ENCODE measurements at places on chromosomes 13 and 19.

- DNase-seq: no peak
Observed at GRCh38 chr19:45041125-45041524, 2.3 kb downstream of the CLASRP start.

GRCh38 chr13:19052931-19053330, 128.7 kb downstream of the TUBA3C start:
- DNase-seq: no peak

- DNase-seq: no peak
Observed at GRCh38 chr13:85564598-85564997, 234.6 kb downstream of the SLITRK6 start.

DNA sequence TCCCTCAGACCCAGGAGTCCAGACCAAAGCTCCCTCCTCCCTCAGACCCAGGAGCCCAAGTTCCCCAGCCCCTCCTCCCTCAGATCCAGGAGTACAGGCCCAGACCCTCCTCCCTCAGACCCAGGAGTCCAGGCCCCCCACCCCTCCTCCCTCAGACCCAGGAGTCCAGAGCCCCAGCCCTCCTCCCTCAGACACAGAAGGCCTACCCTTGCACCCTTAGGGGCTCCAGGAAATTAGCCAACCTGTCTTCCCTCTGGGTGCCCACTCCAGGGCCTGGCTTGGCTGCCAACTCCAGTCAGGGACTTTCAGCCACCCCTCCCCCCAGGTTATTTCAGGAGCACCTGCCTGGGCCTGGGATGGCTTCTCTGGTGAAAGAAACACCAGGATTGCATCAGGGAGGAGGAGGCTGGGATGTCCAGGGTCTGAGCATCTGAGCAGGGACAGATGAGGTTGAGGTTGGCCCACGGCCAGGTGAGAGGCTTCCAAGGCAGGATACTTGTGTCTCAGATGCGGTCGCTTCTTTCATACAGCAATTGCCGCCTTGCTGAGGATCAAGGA, at the start of gene FGF21:
FGF21 (plus strand) TSS at position 441 of the 558 bp plus-strand sequence. CDS start 713 bp downstream, outside the sequence.
- DNase-seq: no peak

- DNase-seq: no peak
Observed at GRCh38 chr13:50537029-50537428, 306.5 kb downstream of the DLEU7 start.

GRCh38 chr19:42199440-42200115, 17.9 kb downstream of the DEDD2 start:
- DNase-seq: peak; percentile 96

DNA sequence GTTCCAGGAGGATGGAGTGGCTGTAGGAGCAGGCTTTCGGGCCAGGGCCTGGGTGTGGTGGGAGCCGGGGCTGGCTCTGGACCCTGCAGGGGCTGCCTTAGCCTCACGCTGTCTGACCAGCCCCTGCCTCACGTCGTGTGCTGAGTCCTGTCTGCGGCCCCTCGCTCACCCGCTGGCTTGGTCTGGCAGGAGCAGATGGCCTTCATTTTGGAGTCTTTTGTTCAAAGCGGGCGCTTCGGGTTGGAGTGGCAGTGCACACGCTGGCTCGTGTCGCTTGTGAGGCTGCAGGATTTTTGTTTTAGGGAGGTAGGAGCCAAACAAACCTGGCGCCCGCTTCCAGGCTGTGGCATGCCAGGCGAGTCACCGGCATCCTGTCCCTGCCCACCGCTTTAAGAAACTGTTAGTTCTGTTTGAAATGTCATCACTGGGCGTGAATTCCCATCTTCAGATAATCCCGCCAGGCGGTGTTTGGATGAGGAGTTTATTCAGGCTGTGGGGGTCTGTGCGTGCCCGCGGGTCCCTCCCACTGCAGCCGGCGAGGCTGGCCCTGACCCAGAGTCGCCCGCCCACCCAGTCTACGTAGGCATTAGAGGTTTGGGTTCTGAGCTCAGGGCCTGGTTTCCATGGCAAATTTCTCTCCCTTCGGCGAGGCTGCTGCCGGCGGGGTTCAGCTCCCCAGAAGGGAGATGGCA, 89.8 kb downstream of the KDM4B start:
- no peak for DNase-seq

GRCh38 chr13:37029617-37030016, 29.0 kb downstream of the EXOSC8 start:
- no peak for DNase-seq

GRCh38 chr13:101382701-101383100, 33.6 kb downstream of the NALCN start:
- no peak for DNase-seq

DNA sequence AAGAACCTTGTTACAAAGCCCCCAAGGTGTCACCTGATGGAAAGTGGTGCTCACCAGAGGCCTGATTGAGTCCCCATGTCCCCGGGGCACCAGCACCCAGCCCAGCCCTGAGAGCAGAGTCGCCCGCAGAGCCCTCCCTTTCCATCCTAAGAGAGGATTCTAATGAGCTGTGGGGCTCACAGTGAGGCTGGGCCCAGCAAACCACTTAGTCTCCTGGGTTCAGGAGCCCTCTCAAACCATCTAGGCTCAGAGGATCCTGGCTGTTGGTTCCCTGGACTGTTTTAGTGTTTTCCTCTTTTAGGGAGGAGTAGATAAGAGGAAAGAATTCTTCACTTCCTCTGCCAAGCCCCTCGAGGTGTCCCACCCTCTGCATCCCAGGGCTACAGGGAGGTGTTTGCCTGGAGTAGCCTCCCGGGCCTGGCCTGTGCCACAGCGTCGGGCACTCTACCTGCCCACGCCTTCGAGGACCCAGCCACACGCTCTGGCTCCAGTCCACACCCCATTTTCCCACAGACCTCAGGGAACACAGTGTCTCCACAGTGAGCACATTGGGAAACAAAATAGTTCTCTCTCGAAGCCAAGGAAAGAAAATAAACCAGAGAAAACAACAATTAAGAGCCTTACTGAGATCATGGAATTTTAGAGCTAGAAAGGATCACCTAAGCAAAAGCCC, 34.4 kb downstream of the DHRS12 start:
- DNase-seq: no peak

- no peak for DNase-seq
Observed at GRCh38 chr13:114145256-114145655, 12.8 kb upstream of the RASA3 start.

DNA sequence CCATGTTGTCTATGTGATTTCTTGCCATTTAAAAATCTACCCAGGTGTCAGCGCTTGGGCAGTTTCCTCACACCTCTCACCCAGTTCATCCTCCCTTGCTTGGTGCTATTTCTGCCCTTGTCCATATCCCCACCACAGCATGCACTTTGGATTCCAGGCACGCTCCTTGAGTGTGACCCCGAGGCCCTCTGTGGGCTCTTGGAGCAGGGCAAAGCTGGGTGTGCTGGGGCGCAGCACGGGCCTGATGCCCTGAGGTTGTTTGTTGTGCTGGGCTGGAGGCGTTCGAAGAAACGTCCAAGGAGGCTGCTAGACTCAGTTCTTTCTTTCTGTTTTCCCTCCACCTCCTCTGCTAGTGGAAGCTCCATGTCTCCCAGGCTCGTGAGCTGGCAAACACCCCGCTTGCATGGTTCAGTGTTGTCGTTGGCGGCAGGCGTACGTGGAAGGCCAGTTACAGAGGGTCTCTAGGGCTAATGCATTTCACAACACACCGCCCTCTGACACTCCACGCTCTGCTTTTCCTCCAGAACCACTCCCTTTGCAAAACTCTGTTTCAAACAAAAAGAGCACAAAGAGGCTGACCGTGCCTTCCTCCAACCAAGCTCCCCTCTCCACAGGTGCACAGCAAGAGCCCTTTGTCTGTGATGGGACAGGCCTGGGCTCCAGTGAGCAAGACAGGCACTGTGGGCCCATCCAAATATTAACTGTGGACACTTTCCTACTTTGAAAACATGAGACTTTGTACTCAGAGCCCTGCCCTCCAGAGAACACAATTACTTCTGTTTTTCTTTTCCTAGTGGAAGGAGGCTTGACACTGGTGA, 117.7 kb upstream of the GJB6 start:
- DNase-seq: no peak

- DNase-seq: no peak
Observed at GRCh38 chr13:48448959-48449614, 36.2 kb upstream of the LPAR6 start.

DNA sequence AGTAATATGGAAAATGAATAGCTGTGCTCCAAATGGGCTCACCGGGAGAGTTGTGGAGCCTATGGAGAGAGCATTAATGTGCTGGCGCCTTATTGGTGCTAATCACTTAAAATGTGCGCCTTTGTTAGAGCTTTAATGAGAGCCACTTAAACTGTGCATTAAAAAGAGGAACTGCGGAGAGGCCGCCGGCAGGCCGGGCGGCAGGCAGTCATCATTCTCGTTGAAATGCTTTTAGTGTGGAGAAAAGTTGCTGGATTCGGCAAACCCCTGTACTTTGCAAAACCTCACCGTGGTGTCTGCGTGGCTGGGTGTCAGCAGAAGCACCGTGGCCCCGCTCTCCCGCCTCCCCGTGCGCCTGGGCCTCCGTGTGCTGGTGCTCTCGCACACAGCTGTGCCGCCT, 105.5 kb downstream of the KDM4B start:
- no peak for DNase-seq

DNA sequence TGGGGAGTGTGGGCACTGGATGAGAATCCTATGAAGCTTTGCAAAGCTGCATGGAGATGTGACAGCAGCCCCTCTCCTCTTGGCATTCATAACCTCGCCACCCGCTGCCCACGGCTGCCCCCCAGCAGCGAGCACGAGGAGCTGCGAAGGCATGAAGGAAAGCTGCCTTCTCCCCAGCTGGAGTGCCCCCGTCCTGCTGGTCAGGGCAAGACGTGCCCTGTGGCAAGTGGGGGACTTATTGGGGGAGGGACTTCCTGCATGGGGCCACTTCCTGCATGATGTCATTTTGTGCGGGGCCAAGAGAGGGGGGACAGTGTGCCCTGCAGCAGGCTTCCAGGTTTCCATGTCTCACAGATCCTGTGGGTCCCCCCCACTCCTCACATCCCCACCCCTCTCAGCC, 85.9 kb downstream of the TSHZ3 start:
- no peak for DNase-seq

DNA sequence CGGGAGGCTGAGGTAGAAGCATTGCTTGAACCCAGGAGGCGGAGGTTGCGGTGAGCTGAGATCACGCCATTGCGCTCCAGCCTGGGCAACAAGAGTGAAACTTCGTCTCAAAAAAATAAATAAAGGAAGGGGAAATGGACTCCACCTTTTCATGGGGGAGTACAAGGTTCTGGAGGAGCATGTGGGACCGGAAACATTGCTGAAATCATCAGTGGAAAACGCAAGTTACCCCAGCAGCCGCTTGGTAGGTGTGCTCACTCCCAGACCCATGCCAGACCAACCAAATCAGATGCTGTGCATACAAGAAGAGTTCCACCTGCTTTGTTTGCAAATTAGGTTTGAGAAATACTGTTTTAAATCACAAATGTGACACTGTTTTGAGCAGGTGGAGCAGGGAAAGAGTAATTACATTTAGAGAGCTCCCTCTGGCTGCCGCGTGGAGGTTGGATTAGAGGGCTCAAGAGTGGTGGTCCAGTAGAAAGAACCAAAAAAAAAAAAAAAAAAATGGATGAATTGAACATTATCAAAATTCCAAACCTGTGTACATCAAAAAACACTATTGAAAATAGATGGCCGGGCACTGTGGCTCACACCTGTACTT, 4.9 kb downstream of the ERICH4 start:
- no peak for DNase-seq

GRCh38 chr13:91362908-91363307, 15.4 kb downstream of the MIR17HG start:
- no peak for DNase-seq

- DNase-seq: no peak
Observed at GRCh38 chr13:100089465-100090032, 656 bp downstream of the PCCA start.

DNA sequence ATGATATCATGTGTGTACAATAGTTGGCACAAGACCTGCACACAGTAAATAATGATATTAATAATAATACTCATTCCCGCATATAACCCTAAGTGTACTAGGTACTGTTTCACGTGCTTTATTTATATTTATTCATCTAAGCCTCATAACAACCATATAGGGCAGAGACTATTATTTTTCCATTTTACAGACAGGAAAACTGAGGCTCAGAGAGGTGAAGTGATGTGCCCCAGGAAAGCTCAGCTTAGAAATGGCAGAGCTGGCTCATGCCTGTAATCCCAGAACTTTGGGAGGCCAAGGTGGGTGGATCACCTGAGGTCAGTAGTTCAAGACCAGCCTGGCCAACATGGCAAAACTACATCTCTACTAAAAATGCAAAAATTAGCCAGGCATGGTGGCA, 13.6 kb downstream of the ACP7 start:
- no peak for DNase-seq

- no peak for DNase-seq
Observed at GRCh38 chr19:16893686-16893989, 4.8 kb downstream of the F2RL3 start.

- no peak for DNase-seq
Observed at GRCh38 chr13:110397436-110398115, 90.5 kb downstream of the COL4A2 start.

DNA sequence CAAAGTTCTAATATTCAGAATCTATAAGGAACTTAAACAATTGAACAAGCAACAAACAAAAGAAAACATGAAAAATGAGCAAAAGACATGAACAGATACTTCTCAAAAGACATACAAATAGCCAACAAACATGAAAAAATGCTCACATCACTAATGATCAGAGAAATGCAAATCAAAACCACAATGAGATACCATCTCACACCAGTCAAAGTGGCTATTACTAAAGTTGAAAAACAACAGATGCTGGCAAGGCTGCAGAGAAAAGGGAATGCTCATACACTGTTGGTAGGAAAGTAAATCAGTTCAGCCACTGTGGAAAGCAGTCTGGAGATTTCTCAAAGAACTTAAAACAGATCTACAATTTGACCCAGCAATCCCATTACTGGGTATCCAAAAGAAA, 74.3 kb downstream of the CRYL1 start:
- DNase-seq: no peak

DNA sequence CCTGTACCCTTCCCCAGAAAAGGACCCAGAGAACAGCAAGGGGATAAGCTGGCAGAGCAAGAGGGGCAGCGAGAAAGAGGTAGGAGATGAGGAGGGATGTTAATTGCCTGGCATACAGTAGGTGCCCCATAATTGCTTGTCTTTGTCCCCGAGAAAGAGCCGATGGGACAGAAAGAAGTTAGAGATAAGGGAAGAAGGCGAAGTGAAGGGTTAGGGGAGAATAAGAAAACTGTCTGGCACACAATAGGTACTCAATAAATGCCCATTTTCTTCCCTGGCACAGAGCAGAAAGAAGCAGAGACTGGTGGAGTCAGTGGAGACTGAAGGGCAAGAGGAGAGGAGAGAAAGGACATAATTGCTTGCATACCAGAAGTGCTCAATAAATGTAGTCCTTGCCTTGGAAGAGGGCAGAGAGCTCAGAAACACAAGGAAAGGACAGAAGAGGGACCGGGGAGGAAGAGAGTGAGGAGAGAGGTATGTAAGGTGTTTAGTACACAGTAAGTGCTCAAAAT, 15.9 kb downstream of the JOSD2 start:
- DNase-seq: no peak

- no peak for DNase-seq
Observed at GRCh38 chr19:34910770-34911169, 15.9 kb upstream of the ZNF30 start.

GRCh38 chr19:46719629-46720502, 3.0 kb upstream of the PRKD2 start:
- DNase-seq: no peak

- DNase-seq: no peak
Observed at GRCh38 chr19:23404676-23405075, 9.4 kb upstream of the ZNF91 start.

All from CMK (cell line).